ENCODE measurements at places on chromosomes 2 and 18. TPM values are rescaled to one million over a fixed set of nuclear protein-coding genes. Genes with fewer than 3 reads are reported as not detected.

- peak; percentile 77 for DNase-seq
Measured at GRCh38 chr2:70133491-70134322, 46.4 kb downstream of the PCBP1 start.

DNA sequence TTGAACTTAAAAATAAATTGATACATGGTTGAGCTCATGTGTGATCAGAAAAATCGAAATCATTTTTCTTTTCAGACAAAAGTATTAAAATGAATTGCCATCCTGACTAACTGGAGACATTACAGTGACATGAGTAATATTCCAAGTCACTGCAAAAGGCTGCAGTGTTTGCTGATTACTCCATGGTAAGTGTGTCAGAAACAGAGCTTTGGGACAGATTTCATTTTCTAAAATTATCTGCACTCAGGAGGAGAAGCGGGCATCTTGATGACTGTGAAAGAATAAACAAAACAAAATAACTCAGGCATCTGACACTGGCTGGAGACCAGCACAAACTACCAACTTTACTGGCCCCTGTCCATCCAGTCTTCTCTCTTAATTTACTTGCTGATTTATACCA is 312.3 kb upstream of the PIK3C3 start:
- DNase-seq = no peak

DNA sequence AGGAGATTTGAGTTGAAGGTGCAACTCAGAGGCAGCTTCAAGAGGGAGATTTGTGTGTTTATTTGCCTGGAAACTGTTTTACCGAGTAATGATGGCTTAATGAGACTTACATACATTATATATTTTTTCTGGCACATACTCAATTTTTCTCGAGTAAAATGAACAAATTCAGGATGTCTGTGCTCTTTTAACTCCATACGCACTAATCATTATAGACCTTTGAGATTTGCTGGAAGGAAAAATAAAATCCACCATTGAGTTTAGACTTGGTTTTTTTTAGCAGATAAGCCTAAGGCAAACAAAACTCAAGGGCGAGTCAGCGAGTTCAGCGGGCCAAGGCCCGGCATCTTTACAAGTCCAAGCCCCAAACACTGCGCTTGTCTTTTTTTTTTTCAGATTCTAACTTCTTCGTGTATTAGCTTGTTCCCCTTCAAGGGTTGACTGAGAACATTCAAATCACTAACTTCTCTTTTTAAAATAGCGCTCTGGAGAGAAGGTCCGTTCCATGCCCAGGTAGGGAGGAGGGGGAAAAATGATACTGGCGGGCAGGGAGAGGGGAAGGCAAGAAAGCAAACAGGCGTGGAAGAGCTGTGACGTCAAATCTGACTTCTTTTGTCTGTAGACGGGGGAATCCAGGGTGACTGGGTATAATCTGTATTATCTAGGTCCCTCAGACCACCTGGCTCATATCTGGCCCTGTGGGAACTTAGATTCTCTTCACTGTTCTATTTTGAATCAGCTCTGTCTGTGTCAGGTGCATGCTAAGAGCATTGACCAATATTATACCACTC is 72.7 kb upstream of the MAP3K20 start:
- peak; percentile 54 for DNase-seq

The CCDC102B gene
- 0.62 TPM for total RNA-seq

The GALR1 gene
- not detected for total RNA-seq

DNA sequence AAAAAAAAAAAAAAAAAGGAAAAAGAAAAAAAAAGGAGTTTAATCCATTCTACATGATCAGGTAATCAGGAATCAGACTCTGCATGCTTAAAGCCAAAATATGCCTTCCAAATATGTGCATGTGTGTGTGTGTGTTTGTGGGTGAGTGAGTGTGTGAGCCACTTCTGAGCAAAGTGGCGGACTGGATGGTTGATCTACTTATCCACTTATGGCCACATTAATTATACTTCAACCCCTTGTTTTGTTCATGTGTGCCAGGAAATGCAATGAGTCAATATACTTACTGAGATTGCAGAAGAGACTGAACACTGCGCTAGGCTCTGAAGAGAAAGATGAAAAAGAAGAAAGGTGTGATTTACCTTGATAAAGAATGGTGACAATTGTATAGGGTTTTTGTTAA is 586.5 kb upstream of the NXPH2 start:
- DNase-seq = no peak

- no peak for DNase-seq
Measured at GRCh38 chr18:23634692-23635091, 28.0 kb downstream of the ANKRD29 start.

GRCh38 chr2:128789221-128789620 is 470.6 kb upstream of the HS6ST1 start:
- DNase-seq = no peak

DNA sequence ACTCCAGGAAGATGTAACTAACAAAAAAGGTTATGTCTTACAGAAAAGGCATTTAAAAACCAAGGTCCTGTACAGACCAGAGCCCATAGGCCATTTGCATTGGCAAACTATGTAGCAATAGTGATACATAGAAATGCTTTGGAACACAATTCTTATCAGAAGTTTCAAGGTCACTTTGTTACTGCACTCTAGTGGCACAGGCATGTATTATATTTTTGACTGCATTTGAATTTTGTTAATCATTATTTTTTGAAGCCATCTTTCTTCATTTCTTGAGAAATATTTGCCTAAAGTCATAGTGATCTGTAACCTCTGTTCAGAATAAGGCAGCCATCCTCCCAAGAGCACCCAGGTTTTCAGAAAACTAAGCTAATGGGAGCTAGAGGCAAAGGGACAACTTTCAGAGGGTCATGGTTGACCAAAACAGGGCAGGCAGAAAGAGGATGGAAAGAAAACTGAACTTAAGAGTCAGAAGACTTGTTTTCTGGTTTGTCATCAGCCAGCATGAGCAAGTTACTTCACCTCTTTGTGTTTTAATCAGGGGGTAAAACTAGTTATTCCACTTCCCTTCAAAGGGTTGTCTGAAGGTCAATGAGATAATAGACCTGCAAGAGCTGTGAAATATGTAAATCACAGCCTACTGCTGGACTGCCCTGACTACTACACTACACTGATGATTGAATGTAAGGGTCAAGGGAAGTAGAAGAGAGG is 41.5 kb downstream of the SLC38A11 start:
- peak; percentile 72 for DNase-seq

- DNase-seq = no peak
Measured at GRCh38 chr2:169798397-169798717, 314 bp upstream of the SSB start.

The HOXD3 gene
- 15.3 TPM for total RNA-seq

GRCh38 chr2:240498958-240499260 is 58.9 kb downstream of the ANKMY1 start:
- no peak for DNase-seq

The ZBTB7C gene
- not detected for total RNA-seq

DNA sequence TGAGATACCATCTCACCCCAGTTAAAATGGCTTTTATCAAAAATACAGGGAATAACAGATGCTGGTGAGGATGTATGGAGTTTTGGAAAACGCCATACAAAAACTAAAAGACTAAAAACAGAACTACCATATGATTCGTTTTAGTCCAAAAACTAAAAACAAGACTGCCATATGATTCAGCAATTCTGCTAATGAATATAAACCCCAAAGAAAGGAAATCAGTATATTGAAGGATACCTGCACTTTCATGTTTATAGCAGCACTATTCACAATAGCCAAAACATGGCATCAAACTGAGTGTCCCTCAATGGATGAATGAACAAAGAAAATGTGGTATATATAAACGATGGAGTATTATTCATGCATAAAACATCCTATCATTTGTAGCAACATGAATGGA is 224.4 kb upstream of the MC4R start:
- no peak for DNase-seq

DNA sequence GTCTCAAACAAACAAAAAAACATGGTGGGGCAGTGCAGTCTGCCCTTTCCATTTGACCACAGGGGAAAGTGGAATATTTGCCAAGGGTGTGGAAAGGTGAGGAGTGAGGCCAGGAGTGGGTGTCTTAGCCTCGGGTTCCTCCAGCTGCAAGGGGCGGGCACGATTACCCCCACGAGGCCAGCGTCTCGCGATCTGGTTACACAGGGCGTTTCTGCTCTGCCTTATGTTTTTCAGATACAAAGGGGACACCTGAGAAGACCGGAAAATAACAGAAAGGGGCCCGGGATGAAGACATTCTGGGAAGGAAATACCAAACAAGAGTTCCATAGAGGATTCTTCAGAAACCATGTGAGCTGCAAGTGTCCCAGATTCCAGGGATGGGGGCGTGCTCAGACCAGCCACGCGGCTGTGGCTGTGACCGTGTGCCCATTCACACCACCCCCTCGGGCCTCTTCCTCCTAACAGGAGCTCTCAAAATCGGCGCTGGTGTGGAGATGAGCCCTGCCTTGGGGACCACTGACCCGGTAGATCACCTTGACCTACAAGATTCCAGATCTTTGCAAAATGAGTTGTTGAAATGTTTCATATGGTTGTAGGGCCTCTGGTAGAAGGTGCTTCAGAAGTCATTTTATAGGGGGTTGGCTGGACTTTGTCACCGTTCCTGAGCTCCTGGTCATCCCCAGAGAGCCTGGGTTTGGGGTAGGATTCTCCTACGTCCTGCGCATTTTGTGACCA is 34.2 kb downstream of the FAM178B start:
- no peak for DNase-seq

GRCh38 chr2:96727431-96727830 is 12.4 kb downstream of the LMAN2L start:
- DNase-seq = no peak

DNA sequence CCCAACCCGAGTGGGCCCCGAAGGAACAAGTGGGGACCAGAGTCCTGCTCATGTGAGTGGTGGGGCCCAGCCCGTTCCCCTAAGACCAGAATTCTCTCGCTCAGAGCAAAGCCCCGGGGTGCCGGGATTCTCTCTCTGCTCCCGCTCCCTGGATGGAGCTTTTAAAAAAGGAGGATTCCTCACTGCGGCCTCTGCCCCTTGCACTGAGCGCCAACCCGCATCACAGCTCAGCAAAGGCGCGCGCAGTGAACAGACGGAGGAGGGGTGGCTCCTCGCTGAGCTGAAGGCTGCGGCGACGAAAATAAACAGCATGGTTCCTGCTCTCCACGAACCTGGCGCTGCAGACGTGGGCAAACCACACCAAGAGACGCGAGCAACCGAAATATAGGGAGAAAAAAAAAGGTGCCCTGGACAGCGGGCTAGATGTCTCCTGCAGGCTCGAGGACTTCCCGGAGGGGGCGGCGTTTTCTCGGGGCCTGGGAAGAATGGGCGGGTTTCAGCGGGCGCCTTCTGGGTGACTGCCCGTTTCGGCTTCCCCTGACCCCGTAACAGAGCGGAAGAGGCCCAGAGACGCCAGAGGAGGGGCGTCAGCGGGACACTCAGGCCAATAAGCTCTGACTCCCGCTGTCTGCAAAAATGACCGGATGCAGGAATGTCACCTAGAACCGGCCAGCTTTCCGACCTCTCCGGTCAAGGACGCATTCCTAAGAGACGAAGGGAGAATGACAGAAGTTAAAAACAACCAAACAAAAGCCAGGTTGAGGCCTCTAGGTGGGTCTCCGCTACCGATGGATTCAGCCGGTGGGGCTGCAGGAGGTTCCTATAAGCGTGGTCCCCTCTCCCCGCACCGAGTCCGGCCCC is 819 bp upstream of the KLF11 start:
- DNase-seq = peak; percentile 82

- no peak for DNase-seq
Measured at GRCh38 chr2:102032368-102033030, 40.7 kb downstream of the IL1R2 start.

DNA sequence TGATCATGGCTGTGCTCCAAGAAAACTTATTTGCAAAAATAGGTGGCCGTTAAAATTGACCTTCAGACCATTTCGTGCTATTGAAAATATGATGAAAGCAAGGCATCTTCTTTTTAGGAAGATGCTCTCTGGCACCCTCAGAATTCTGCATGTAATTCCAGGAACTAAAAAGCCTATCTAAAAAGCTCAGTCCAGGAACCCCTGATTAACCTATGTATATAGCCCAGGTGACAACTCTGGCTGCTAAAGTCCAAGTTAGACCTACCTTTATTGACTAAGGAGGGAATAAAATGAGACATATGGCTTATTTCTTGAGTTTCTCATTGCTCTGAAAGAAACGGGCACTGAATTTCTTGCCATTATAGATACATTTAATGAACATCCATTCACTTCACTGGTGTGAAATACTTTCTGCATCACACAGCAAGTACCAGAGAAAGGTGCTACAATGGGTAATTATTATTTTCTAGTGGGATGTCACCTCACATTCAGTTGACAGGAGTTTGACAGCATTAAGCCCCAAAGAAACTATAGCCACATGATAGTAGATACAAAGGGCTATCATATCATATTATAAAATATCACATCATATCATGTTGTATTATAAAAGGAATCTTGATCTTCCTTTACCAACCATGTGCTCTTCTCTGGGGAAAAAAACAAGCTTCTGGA is 83.8 kb downstream of the EPHA4 start:
- DNase-seq = no peak

GRCh38 chr2:237434866-237435311 is 20.9 kb upstream of the COL6A3 start:
- no peak for DNase-seq

- peak; percentile 55 for DNase-seq
Measured at GRCh38 chr2:236177604-236177966, 9.4 kb upstream of the GBX2 start.

The RAB17 gene
- total RNA-seq = 0.55 TPM

DNA sequence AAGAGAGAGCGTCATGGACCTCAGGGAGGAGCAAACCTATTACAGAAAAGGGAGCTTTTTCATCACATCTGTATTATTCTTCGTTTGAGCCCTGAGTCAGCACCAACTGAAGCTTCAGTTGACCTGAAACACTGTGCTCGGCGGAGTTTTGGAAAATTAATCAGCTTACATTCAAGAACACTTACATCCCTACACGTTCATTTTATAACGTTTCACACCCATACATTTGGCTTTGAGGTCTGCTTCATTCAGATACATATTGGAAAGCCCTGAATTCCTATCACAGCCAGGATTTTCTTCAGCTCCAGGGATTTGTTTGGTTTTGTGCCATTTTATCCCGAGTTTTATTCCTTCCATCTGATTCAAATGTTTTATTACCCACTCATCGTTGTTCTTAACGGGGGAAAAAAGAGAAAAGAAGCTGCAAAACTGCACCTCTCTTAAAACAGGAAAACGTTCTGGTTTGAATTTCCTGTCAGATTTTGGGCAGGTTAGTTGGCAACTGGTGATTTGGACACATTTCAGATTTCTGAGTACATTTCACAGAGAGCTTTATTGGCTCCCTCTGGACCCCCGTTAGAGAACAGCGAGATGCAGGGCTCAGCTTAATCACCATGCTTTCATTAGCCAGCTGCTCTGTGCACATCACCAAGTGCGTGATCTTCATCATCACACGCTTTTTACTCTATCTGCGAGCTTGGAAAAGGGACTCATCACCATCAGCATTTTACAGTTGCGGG is 88.8 kb downstream of the CDC42EP3 start:
- DNase-seq = peak; percentile 14

The SCN7A gene
- total RNA-seq = not detected

The HAAO gene
- 0.60 TPM for total RNA-seq

GRCh38 chr2:112198780-112199179 is 56.1 kb downstream of the ZC3H8 start:
- peak; percentile 77 for DNase-seq

- peak; percentile 68 for DNase-seq
Measured at GRCh38 chr2:189408294-189408693, 33.0 kb upstream of the WDR75 start.

The KCNJ13 gene
- not detected for total RNA-seq
